ENCODE measurements at places on chromosomes 13 and 19.

GRCh38 chr13:47420020-47420419 is 523.2 kb upstream of the HTR2A start:
- no peak for ATAC-seq

GRCh38 chr13:114126789-114127472 is 5.5 kb downstream of the RASA3 start:
- ATAC-seq, result no peak

DNA sequence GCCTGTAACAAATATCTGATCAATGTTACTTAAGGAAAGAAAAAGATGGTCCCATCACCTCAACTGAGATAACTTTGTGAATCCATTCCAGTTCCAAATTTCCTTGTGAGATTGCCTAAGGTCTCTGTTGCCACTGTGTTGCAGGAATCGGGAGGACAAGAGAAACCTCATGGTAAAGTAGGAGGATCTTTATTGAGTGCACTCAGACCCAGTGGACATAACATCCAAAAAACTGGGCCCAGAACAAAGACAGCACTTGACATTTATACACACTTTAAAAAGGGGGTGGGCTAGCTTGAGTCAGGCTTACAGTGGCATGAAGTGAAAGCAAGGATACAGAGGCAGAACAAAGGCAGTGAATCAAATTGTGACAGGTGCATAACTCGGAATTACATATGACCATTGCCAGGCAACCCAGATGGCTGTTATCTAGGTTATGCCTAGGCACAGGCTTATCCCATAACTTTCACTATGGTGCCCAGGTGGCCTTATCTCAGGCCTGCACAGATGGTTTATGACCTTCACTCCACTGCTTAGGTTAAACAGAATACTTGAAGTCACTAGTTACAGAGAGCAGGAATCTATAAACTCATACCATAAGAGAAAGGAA is 459.4 kb upstream of the PCDH20 start:
- no peak for ATAC-seq

GRCh38 chr13:84917252-84917878 is 881.9 kb downstream of the SLITRK6 start:
- ATAC-seq, result no peak

GRCh38 chr13:73339086-73339485 is 280.3 kb downstream of the KLF5 start:
- ATAC-seq, result no peak
